ENCODE measurements at places on chromosomes 16 and 17.

- ATAC-seq, result no peak
Observed at GRCh38 chr16:49733313-49734009, 122.5 kb downstream of the ZNF423 start.

GRCh38 chr16:4495766-4496165 is 19.6 kb downstream of the HMOX2 start:
- no peak for ATAC-seq

DNA sequence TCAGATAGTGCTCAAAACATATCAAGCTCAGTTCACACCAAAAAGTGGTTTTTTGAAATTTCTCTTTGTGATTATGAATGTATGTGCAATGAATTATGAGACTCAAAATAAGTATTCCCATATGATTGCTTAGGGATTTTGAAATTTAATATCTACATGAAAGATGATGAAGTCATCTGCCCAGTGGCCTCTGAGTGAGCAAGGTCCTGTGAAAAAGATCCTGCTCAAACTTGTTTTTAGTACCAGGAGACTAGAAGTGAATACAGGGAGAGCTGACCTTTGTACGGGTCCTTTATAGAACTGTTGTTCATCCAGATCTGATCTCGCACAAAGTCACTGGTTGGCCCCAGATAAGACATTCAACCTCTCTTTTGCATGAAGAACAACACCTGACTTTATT is 151.9 kb upstream of the MAF start:
- ATAC-seq, result no peak

DNA sequence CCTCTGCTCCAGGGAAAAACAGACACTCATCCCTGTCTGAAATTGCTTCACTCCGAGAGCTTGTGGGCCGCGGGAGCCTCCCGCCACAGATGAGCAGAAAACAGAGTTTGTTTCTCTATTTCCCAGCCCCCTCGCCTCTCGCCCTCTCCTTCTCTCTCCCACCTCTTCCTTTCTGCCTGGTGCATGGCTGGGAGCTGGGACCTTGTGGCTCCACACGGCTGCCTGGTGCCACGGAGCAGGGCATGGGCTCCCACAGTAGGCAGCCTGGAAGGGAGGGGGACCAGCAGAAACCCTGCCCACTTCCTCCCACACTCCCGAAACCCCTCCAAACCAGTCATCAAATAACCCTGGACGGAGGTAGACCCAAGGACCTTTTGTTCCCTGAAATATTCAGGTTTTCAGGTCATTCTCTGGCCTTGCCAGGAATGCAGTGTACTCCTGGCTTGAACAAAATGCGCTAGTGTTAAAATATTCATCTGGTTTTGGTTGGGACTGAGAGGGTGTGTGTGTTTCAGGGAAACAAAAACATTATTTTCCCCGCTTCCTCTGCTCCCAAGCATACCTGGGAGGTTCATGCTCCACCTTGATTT is 204.9 kb downstream of the C16orf78 start:
- no peak for ATAC-seq

GRCh38 chr17:79951361-79952264 is 84.1 kb downstream of the TBC1D16 start:
- no peak for ATAC-seq

DNA sequence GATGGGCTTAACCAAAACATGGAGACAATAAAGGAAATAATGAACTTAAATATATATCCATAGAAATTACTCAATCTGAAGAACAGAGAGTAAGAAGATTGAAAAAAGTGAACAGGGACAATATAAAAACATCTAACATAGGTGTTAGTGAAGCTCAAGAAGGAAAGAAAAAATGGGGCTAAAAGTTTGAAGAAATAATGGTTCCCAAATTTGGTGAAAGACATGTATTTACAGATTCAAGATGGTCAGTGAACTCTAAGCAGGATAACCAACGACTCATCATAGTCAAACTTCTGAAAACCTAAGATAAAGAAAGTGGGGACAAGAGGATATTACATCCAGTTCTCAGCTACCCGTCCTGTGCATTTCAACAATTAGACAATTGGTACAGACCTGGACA is 22.6 kb downstream of the SDK2 start:
- ATAC-seq, result no peak

DNA sequence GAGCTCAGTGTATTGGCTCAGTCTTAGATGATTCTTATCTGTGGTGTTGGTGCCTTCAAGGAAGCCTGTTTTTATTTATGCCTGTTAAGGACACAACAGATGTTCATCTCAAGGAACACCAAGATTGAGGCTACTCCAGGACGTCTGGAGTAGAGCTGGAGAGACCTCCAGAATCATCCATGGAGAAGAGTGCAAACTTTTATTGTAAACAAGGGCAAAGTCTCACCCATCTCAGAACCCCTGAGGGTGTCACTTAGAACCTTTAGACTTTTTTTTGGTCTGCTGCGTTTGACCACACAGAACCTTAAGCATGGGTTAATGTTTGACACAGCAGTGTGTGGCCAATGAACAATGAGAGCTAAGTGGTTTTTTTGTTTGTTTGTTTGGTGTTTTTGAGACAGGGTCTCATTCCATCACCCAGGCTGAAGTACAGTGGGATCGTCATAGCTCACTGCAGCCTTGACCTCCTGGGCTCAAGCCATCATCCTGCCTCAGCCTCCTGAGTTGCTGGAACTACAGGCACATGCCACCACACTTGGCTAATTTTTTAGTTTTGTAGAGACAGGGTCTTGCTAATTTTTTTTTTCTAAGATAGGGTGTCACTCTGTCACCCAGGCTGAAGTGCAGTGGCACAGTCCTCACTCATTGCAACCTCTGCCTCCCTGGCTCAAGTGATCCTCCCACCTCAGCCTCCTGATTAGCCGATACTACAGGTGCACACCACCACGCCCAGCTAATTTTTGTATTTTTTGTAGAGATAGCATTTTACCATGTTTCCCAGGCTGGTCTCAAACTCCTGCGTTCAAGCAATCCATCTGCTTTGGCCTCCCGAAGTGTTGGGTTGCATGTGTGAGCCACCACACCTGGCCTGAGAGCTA is 16.3 kb downstream of the SLC47A1 start:
- ATAC-seq, result no peak

Measured in SK-N-SH treated with all-trans-retinoic acid at 6 μM for 48 hours (cell line).